ENCODE measurements at places on chromosomes 3 and 15. TPM values are rescaled to one million over a fixed set of nuclear protein-coding genes. Genes with fewer than 3 reads are reported as not detected.

DNA sequence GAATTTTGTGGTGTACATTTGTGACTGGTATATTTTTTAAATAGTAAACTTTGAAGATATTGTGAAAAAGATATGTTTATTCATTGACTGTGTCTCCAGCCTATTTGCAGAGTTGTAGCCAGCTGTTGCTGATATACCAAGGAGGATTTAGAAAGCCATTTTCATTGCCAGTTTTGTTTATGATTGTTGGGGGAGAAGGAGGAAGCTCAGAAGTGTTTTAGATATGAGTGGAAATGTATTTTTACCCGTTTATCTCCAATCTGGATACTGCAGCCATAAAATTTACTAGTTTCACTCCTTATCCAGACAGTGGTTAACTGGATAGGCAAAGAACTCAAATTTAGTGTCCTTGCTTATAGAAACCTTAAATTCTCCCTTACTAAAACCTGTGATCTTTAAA, 18.8 kb downstream of the ATP11B start:
- no peak overlapping the region for H3K27ac ChIP-seq
- H3K27me3 ChIP-seq = no peaks in the 10 kb centered on the region
- peaks cover 16% of the 10 kb centered on the region for H3K36me3 ChIP-seq

DNA sequence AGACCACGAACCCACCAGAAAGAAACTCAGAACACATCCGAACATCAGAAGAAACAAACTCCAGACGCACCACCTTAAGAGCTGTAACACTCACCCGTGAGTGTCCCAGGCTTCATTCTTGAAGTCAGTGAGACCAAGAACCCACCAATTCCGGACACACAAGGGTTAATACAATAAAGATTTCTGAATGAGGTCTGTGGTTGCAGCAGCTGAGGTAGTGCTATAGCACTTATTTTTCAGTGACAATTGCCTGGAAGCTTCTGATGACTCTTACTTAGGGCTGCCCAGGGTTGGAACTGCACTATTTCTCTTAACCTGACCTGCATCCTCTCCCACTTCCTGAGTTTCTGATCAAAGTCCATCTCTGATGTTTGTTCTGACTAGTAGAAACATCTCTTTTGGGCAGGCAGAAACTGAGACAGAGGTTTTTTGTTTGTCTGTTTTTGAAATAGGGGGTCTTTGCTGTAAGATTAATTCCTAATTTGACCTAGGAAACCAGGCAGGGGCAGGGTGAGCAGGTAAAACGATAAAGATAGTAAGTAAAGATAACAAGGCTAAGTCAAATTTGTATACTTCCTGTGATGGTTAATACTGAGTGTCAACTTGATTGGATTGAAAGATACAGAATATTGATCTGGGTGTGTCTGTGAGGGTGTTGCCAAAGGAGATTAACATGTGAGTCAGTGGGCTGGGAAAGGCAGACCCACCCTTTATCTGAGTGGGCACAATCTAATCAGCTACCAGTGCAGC, 169.1 kb downstream of the GAP43 start:
- DNase-seq = peak; percentile 44
- H3K36me3 ChIP-seq = no peaks in the 10 kb centered on the region
- H3K27me3 ChIP-seq = no peaks in the 10 kb centered on the region
- peak overlapping the region; percentile 93 for H3K27ac ChIP-seq
- H3K4me3 ChIP-seq = peak overlapping the region; percentile 49

DNA sequence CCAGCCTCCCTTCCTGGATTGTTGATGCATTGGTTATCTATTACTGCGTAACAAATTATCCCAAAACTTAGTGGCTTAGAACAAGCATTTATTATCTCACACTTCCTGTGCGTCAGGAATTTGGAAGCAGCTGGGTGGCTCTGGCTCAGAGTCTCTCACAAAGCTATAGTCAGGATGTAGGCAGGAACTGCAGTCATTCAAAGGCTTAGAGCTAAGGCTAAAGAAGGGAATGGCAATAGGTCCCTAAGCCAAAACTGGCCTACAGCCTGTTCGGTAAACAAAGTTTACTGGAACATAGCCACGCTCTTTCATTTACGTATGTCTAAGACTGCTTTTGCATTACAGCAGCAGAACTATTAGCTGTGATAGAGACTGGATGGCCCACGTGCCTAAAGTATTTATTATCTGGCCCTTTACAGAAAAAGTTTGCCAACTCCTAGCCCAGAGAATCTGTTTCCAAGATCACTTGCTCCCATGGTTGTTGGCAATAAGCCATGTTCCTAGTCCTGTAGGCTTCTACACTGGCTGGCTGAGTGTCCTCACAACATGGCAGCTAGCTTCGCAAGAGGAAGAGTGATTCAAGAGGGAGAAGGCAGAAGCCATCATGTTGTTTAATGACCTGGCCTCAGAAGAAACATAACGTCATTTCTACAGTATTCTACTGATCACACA, 132.4 kb downstream of the SNRK start:
- DNase-seq = no peak
- no peaks in the 10 kb centered on the region for H3K4me1 ChIP-seq
- H3K4me3 ChIP-seq = no peak overlapping the region
- no peaks in the 10 kb centered on the region for H3K27me3 ChIP-seq

DNA sequence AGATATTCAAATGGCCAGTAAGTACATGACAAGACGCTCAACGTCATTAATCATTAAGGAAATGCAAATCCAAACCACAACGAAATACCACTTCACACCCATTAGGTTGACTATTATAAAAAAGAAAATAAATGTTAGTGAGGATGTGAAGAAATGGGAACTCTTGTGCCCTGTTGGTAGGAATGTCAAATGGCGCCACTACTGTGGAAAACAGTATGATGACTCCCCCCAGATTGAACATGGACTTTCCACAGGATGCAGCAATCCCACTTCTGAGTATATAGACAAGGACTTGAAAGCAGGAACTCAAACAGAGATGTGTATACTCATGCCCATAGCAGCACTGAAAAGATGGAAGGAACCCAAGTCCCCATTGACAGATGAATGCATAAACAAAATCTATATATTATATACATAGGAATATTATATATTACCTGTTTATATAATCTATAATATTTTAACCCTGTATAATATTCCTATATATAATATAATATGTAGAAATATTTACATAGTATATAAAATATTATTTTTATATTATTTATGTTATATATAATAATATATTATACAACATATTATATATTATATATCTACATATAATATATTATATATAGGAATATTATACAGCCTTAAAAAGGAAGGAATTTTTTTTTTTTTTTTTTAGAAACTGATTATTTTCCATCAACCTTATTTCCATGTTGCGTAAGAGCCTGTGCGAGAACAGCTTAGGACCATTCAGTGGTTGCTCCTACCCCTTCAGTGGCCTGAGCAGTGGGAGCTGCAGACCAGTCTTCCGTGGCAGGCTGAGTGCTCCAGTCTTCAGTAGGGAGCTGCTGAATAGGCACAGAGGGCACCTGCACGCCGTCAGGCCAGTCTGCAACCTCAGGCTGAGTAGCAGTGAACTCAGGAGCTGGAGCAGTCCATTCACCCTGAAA, 17.6 kb upstream of the PIGZ start:
- H3K27me3 ChIP-seq = peaks cover 20% of the 10 kb centered on the region
- no peak for DNase-seq
- H3K27ac ChIP-seq = no peak overlapping the region
- H3K36me3 ChIP-seq = peaks cover 5% of the 10 kb centered on the region
- no peak overlapping the region for H3K4me3 ChIP-seq
- no peaks in the 10 kb centered on the region for H3K4me1 ChIP-seq

Gene ARL6IP5
- total RNA-seq = 156 TPM

Gene ANKRD28
- 39.0 TPM for total RNA-seq
